Activated CD8-positive, alpha-beta memory T cell treated with anti-CD3 and anti-CD28 coated beads for 48 hours (primary cell): ENCODE measurements at places on chromosomes 11 and 22.

GRCh38 chr11:34052608-34053160 is 1.2 kb downstream of the CAPRIN1 start:
- DNase-seq: no peak

DNA sequence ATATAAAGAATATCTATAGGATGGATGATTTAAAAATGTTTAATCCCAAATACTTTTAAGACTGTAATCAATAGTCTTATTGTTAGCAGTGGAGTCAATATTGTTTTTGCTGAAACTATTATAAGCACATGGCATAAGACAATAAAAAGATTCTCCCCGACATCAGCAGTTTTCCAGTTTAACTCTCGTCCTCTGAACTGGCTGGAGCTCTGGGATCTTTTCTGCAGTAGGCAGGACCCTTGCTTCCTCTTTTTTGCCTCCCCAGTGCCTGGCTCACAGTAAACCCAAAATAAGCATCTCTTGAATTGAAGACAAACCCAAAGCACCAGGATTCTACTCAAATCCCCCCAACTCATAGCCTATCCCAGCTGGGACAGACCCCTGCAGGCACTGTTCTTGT is 32.9 kb downstream of the KCNJ1 start:
- no peak for DNase-seq

DNA sequence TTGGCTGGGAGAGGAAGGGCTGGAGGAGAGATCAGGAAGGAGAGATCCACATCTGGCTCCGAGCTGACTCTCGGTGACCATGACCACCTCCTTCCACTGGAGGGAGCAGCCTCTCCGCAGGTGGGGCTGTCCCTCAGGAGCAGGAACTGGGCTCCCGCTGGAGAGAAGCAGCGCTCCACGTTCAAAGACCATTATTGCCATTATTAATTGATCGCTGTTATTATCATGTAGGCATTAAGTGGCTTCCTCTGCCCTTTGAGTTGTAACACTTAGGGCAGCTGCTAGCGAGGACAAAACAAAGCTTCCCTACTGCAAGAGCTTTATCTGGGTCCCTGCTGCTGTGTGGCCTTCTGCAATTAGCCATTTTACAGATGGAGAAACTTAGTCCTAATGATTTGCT is 251.9 kb downstream of the ST3GAL4 start:
- no peak for DNase-seq

DNA sequence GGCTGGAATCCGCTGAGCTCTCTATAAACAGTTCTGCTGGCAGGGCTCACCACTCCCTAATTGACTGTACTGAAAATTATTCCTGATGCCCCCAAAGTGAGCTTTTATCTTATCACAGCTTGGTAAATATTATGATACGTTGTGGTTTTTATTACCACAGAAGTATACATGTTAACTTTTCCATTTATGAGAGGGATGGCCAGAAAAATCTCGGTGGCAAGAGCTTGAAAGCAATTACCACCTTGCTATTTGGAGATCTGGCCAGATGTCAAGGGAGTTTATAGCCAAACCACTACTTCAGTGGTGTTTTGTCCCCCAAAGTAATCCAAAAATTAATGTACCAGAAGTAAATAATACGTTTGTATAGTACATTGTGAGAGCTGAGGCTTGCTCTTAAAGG is 75.4 kb upstream of the RCN1 start:
- DNase-seq: no peak

DNA sequence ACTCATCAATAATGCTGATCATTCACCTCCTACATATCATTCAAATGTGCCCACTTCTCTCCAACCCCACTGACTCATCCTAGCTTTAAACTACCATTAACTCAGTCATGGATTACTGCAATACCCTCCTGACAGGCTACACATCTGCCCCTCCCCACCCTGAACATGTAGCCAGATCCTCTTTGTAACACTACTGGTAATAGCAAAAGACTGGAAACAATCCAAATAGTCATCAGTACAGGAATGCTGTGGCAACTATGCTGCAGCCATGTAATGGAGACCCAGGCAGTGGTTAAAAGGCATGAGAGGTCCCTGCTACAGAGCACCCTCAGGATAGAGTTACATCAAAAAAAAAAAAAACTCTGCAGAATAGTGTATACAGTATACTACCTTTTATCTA is 16.6 kb downstream of the SLC43A3 start:
- no peak for DNase-seq
